Frontal cortex (tissue), 4 donors: ENCODE measurements at places on chromosomes 12 and 14. TPM values are rescaled to one million over a fixed set of nuclear protein-coding genes. Genes with fewer than 3 reads are reported as not detected.

Gene KERA
- 1.2 TPM for total RNA-seq

DNA sequence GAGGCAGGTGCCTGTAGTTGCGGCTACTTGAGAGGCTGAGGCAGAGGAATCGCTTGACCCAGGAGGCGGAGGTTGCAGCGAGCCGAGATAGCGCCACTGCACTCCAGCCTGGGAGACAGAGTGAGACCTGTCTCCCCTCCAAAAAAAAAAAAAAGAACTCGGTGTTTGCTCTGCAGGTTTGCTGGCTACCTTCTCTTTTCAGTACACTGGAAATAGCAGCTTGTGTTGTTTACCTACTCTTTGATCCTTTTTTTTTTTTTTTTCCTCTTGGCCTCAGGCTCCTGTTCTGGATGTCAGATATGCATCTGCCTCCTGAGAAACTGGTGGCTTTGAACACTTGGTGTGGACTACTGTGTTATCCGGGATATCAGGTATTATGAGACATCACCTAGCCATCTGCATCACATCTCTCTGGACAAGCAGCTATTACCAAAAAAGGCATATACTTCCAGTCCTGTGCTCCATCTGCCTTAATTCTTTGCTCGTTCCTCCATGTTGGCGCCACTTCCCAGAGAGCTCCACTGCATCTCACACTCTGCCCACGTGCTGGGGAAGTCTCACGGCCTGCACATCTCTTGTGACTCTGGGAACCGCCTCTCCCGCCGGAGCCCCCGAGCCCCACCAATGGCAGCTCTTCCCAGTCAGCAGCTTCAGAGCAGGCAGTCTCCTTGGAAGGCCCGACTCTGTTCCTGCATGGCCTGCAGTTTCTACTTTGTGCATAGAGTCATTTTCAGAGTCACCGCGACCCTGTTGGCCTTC lies 50.9 kb upstream of the TRAF3 start:
- DNase-seq, result no peak

Gene OVCH1
- total RNA-seq, result 0.41 TPM

DNA sequence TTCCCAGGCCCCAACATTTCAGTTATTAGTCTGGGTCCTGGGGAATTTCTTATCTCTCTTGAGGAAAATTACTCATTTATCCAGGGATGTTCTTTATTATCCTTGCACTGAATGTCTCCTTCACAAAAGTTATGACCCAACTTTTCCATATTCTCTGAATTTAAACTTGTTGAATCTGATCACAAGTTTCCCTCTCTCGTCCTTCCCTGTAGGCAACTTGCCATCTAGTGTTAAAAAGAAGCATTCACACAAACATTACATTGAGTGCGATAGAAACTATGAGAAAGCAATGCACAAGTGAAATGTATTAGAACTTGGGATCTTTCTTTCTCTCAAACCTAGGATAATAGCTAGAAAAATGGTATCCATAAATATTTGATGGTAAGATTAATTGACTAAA lies 608.4 kb downstream of the FSCB start:
- no peak for DNase-seq

GRCh38 chr12:31752450-31752849 lies 23.6 kb upstream of the AMN1 start:
- no peak for DNase-seq

DNA sequence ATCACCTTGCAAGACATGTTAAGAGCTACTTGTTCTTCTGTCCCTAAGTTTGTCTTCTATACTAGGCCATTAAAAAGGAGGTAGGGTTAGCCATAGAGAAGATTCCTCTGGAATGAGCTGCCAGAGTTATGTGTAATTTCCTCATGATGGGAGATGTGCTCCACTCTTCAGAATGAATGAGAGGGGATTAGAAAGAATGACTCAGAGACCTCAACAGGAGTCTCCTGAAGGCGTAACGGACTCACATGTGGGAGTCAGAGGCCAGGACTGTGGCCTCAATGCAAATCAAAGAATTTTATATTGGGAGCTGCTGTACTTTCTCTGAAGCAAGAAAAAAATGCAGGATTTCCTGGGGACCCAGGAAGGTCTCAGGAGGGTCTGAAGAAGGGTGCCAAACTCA lies 87.8 kb upstream of the ATXN7L3B start:
- no peak for DNase-seq
